LNCaP clone FGC (cell line): ENCODE measurements at places on chromosomes 13 and 19.

GRCh38 chr19:54684527-54684926 lies 21.7 kb downstream of the LILRB4 start:
- DNase-seq, result peak; percentile 43

GRCh38 chr19:12723641-12724426 lies at the start of gene TNPO2:
Gene TNPO2 (minus strand): TSS chr19:12723932. CDS start chr19:12720977, 2,955 bp downstream.
- DNase-seq, result peak; percentile 32

GRCh38 chr19:39480337-39481228 lies at the start of gene TIMM50:
Gene TIMM50 (plus strand): TSS chr19:39480838. CDS start chr19:39480854, 16 bp downstream.
- peak; percentile 87 for DNase-seq

- no peak for DNase-seq
Observed at GRCh38 chr13:110121422-110122083, 185.4 kb downstream of the COL4A1 start.

DNA sequence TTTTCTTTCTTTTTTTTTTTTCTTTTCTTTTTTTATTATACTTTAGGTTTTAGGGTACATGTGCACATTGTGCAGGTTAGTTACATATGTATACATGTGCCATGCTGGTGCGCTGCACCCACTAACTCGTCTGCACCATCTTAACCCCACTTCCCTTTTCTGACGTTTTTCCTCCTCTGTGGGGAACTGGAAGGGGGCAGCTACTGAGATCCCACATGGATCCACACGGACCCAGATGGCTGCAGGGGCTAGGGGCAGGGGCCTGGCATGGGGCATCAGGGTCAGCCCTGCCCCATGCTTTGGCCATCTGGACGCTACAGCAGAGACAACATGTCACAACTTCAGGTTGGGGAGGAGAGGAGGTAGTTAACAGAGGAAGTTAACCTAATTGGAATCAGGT lies 54.3 kb downstream of the RUBCNL start:
- no peak for DNase-seq

- no peak for DNase-seq
Observed at GRCh38 chr13:92530364-92530763, 696.2 kb upstream of the GPC6 start.
